ENCODE measurements at places on chromosomes 6 and 20.
A peak's percentile ranks its signal among the peaks of the same experiment; 100 is the strongest.

GRCh38 chr20:56002908-56003800, 2.2 kb downstream of the CBLN4 start:
- DNase-seq: no peak

GRCh38 chr6:57224769-57225515, 2.8 kb upstream of the RAB23 start:
- DNase-seq: peak; percentile 63

DNA sequence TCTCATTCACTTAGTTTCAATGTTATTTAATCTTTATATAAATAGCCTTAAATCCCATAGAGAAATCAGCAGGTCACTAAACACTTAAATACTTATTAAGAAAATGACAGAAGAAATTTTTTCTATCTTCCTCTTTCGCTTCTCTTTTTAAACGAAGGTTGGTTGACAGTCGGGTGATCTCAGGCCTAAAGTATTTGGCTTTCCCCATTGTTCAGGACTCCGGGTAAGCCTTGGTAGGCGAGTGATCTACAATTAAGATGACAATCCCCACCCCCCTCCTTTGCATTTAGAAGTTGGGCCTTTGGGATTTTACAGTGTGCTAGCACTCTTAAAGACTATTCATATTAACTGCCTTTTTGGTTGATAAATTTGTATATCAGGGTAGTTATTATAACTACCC, 19.7 kb upstream of the UTRN start:
- DNase-seq: peak; percentile 25

DNA sequence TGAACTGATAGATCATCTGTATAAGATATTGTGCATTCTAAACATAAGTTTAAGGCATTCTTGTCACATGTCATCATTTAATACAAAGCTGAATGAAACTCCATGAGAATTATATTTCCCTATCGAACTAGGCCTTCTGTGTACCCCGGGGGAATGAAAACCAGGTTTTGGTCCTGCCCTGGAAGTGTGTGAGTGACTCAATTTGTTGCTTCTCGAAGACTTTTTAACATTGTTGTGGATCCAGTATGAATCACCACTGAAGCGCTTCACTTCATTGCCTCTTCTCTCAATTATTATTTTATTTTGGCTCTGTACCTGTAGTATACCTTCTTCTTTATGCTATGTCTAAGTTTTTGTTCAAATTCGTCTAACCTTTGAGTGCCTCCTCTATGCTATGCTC, 150.8 kb downstream of the GRIK2 start:
- DNase-seq: peak; percentile 46

- DNase-seq: no peak
Observed at GRCh38 chr6:157684620-157685299, 138.3 kb upstream of the SNX9 start.

- DNase-seq: no peak
Observed at GRCh38 chr6:129253727-129254126, 370.8 kb downstream of the LAMA2 start.

DNA sequence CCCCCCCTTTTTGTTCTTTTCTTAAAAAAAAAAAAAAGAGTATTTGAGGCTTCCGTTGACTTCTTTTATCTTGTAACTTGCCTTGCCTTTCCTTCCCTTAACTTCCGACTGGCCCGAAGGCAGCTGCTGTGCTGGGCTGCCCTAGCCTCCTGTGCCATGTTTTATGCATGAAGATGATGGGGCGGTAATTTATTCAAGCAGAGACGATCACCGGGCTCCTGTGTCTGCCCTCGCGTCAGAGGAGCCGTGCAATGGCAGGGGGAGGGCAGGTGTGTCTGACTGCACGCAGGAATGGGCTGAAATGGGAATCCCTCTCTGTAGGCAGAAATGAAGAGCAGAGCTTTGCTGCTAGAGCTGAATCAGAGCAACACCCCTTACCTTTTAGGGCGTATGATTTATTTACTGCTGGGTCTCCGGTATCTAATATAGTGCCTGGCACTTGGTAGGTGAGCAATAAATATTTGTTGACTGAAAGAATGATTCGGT, 106.3 kb upstream of the RIPOR2 start:
- no peak for DNase-seq

DNA sequence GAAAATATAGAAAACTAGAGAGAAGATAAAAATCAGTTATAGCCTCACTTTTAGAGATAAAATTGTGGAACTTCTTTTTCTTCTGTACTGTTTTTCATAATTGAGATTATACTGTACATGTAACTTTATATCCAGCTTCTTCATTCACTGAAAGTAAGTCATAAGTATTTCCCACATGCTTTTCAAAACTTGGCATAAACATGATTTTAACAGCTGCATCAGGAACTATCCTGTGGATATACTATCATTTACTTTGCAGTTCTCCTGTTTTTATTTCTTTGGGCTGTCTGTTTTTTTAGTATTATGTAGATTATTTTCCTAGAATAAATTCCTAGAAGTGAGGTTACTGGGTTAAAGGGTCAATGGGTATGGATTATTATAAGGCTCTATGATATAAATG, 14.8 kb downstream of the DSTN start:
- no peak for DNase-seq

- no peak for DNase-seq
Observed at GRCh38 chr6:76250666-76251065, 178.2 kb upstream of the IMPG1 start.

DNA sequence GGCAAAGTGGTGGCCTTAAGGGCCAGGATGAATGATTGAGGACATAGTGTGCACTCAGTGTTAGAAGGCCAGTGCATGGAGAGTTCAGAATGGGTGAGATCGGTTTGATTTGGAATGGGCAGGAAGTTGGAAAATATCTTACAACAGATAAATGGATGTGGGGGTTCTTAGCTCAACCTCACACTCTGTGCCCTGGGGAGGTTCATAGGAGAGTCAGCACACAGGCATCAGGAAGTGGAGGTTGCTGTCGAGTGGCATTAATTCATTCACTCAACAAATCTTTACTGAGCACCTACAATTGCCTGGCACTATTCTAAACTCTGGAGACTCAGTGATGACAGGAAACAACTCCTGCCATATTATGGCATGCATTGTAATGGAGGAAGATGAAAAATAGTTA, 313.7 kb upstream of the SUPT3H start:
- DNase-seq: no peak

GRCh38 chr20:10754824-10755223, 81.0 kb upstream of the JAG1 start:
- no peak for DNase-seq

GRCh38 chr20:21246161-21246560, 57.0 kb upstream of the XRN2 start:
- DNase-seq: no peak

DNA sequence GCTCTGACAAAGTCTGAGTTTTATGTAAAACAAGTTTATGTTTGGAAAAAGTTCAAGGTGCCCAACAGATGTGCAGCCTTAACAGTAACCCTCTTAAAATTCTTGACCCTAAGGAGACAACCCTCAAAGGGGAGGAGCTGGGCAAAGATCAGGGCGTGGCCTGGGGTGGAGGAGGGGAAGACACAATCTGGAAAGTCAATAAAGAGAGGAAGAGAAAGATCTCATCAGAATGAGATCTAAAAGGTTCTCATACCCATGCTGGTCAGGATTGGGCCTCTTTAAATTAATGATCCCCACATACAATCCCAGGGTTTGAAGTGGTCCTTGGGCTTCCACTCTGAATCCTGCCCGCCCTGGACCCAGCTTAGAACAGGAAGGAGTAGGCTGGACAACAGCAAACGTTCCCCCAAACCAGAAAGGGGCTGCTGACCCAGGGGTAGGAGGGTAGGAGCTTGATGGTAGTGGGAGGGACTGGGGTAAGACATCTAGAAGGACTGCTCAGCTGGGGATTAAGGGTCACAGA, 33.0 kb downstream of the FOXP4 start:
- DNase-seq: no peak

GRCh38 chr20:48606841-48607543, 220.8 kb downstream of the PREX1 start:
- DNase-seq: no peak

DNA sequence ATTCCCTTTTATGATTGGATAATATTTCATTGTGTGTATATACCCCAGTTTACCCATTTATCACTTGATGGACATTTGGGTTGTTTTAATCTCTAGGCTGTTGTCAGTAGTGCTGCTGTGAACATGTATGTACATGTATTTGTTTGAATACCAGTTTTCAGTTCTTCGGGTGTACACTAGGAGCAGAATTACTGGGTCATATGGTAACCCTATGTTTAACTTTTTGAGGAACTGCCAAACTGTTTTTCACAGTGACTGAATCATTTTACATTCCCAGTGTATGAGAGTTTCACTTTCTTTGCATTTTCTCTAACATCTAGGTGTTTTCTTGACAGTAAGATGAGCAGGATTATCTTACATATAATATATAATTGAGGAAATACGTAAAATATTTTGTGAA, 44.7 kb upstream of the ADIG start:
- no peak for DNase-seq

GRCh38 chr6:34158876-34159275, 13.0 kb upstream of the GRM4 start:
- no peak for DNase-seq

GRCh38 chr20:61911824-61912223, 153.9 kb downstream of the TAF4 start:
- no peak for DNase-seq

- DNase-seq: no peak
Observed at GRCh38 chr6:114952229-114952628, 609.4 kb upstream of the HS3ST5 start.

GRCh38 chr20:5100684-5101347, 18.9 kb downstream of the PCNA start:
- peak; percentile 79 for DNase-seq

DNA sequence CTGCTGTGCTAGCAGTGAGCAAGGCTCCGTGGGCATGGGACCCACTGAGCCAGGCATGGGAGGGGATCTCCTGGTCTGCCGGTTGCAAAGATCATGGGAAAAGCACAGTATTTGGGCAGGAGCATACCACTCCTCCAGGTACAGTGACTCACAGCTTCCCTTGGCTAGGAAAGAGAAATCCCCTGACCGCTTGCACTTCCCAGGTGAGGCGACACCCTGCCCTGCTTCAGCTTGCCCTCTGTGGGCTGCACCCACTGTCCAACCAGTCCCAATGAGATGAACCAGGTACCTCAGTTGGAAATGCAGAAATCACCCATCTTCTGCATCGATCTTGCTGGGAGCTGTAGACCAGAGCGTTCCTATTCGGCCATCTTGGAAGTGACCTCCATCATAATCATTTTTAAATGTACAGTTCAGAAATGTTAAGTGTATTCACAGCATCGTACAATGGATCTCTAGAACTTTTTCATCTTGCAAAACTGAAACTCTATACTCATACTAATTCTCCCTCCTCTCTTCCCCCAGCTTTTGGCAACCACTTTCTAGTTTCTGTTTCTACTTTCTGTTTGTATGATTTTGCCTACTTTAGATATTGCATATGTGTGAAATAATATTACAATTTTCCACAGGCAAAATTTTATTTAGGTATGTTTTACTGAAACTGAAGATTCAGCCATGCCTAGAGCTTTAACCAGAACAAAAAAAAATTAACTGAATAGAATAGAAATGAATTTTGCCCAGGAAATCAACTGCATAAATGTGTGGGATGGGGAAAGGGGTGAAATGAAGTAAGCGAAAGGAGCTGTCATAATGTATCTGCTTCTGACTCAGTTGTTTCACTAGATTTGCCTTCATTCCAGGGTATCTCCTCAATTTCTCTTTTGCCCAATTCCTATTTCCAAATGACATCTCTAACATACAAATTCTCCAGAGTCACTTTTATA, 100.0 kb downstream of the RWDD2A start:
- DNase-seq: no peak

- DNase-seq: peak; percentile 75
Observed at GRCh38 chr6:40788661-40789655, 201.8 kb upstream of the LRFN2 start.

- peak; percentile 66 for DNase-seq
Observed at GRCh38 chr6:142833054-142833453, 111.9 kb downstream of the HIVEP2 start.

DNA sequence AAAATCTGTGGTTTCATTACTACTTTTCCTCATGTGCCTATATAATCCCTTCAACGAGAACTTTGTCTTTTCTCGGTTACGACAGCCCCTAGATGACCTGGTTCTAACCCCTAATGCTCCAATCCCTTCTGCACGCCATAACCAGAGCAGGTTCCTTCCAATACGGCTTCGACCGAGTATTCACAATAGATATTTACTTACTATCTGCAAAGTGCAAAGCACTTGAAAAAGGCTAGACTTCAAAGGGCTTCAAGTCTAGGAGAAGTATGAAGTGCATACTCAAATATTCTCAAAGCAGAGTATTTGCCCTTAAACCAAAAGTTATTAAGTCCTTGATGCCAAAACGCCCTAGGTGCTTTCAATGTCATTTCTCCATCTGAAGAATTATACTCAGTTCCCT, 63.4 kb upstream of the NHSL1 start:
- DNase-seq: no peak

DNA sequence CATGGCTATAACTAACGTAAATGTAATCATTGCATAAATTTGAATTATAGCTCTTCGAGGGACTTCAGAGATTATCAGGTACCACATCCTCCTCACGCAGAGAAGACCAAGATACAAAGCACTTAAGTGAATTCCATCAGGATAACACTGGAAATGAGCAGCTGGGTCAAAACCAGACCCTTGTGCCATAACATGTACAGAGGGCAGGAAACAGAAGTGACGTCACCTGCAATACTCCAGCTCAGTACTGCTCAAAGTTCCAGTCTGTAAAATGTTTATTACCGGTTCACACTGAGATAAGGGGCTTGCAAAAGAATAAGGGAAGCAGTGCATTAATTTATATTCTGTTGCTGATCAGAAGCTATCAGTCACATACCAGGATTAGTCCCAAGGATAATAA, 45.8 kb downstream of the RGS17 start:
- DNase-seq: no peak

- DNase-seq: peak; percentile 75
Observed at GRCh38 chr6:139943391-139943790, 568.9 kb upstream of the CITED2 start.

GRCh38 chr6:132122176-132122575, 171.0 kb upstream of the CCN2 start:
- DNase-seq: no peak

- no peak for DNase-seq
Observed at GRCh38 chr20:58014628-58015315, 213.7 kb downstream of the ANKRD60 start.

DNA sequence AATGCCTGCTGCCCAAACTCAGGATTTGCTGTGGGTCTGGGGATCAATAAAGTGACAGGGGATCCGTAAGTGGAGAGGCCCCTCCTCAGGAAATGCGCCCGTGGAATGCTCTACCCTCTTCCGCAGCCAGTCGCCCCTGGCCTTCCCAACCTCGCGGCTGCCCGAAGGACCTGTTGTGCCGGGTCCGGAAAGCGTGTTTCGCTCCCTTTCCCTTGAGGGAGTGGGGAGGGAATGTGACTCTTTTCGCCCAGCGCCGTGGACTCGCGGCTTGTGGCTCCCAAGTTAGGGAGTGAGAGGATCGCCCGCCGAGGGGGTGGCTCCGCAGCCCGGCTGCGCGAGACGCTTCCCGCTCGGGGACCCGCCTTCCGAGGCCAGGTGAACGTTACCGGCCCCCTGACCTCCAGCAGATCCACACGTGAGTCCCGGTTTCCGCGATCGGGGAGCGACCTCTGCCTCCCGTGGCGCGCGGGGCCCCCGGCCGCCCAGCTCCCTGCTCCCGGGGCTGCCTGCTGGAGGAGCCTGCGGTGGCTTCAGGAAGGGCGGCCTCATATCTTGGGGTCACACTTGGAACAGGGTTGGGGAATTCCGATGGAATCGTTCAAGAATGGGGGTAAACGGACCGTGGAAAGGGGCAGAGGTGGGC, 666 bp downstream of the TPD52L1 start:
- peak; percentile 46 for DNase-seq
